CD8-positive, alpha-beta memory T cell (primary cell): ENCODE measurements at places on chromosomes 7 and 10. TPM values are rescaled to one million over a fixed set of nuclear protein-coding genes. Genes with fewer than 3 reads are reported as not detected.
A peak's percentile ranks its signal among the peaks of the same experiment; 100 is the strongest.

The ANKRD1 gene
- not detected for total RNA-seq

GRCh38 chr7:23383225-23383624, 84.1 kb downstream of the MALSU1 start:
- no peak for DNase-seq

DNA sequence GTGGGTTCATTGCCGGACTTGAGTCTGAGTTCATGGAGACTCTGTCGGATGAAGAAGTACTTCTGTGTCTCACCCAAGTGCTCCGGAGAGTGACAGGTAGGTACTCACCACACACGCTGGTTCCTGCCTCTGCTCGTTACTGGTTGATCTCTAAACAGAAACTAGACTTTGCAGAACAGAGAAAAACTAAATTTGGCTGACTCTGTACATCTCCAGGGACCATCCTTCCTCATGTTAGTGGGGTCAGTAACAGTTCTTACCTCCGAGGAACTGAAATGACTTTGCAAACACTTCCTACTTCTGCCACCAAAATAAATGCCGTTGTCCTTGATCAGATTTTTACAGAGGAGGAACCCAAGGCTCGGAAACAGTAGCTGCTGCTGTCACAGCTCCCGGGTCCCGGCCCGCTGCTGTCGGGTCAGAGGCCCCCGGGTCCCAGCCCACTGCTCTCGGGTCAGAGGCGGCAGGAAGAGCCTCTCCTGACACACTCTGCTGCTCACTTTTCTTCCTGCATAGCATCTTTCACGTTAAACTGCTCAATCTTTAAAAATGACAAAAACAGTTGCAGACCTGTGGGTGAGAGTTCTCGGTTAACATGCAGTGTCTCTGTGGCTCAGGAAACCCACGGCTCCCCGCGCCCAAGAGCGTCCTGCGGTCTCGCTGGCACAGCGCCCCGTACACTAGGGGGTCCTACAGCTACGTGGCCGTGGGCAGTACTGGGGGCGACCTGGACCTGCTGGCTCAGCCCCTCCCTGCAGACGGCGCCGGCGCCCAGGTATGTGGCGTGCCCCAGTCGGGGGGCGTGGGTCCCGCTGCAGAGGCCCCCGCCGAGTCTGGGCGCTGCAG, 4.8 kb upstream of the MTG1 start:
- peak; percentile 56 for DNase-seq

DNA sequence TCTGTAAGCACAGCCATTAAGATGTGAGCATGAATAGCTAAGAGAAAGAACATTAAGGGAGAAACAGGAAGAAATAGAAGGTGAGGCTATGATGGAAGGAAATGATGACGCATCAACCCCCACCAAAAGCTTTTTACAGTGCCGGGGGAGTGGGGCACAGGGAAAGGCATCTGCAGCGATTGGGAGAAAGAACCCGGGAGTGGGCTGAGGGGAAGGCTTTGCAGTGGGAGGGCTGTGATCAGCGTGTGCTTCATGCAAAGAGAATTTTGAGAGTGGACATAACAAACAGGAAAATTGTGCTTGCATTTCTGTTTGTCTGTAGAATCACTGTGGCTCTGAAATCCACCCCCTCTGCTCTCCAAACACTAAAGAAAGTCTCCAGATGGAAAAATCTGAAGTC, 250.8 kb downstream of the KCNMA1 start:
- no peak for DNase-seq
